ENCODE measurements at places on chromosomes 16 and 17.

GRCh38 chr17:57776366-57776765, 31.3 kb upstream of the CCDC182 start:
- DNase-seq, result no peak

- no peak for DNase-seq
Observed at GRCh38 chr17:78532311-78532710, 44.9 kb downstream of the DNAH17 start.

DNA sequence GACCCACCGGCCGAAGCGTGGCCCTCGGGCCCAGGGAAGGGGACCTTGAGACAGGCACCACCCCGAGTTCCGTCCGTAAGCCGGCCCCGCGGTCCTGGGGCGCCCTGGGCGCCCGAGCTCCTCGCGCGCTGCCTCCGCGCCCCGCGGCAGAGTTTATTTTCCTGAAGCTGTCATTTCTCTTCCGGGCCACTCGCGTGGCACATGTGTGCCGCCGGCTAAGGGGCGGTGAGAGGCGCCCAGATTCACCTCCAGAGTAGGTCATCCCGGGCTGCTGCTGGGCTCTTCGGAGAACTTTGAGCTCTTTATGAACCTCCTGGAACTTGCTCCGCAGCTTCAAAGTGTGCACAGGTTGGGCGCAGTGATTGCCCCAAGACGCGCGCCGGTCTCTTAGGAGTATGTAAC, 489 bp downstream of the ZC3H18 start:
- DNase-seq, result peak; percentile 47

GRCh38 chr17:40104594-40105486, 4.5 kb upstream of the NR1D1 start:
- DNase-seq, result peak; percentile 48

GRCh38 chr17:64780096-64781013, 118.2 kb upstream of the SMURF2 start:
- no peak for DNase-seq
